ENCODE measurements at places on chromosomes 2 and 18.

- no peak for DNase-seq
Measured at GRCh38 chr2:239520811-239521517, 120.1 kb upstream of the HDAC4 start.

- DNase-seq, result no peak
Measured at GRCh38 chr2:12090590-12090989, 344.2 kb downstream of the LPIN1 start.

DNA sequence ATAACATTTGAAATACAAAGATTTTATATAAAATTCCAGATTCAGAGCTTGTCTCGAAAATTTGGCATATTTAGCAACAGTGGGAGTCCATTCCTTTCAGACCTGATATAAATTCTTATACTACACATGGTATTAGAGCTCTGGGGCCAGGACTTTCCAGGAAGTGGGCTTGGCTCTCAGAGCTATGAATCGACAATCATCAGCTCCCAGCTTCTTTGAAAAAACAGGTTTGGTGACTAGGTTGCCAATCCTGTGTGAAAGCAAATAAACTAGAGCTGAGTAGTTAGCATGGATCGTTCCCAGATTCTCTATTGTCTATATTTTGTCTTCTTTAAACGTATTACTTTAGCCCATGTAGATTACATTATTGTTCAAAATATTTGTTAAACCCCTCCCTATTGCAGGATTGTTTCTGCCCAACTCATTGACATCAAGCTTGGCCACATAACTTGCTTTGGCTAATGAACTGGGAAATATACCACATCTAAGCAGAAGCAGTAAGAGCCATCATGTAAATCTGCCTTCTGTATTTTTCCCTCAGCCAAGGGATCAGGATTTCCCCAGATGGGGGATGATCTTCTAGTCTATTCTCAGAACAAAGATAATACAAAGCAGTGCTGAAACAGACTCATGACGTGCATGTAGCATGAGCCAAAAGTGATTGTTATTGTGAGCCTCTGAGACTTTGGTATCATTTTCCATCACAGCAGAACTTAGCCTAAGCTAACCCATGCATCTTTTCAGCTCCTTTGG is 105.4 kb downstream of the KCNH7 start:
- no peak for DNase-seq

GRCh38 chr2:209901172-209901571 is 101.3 kb upstream of the RPE start:
- no peak for DNase-seq

DNA sequence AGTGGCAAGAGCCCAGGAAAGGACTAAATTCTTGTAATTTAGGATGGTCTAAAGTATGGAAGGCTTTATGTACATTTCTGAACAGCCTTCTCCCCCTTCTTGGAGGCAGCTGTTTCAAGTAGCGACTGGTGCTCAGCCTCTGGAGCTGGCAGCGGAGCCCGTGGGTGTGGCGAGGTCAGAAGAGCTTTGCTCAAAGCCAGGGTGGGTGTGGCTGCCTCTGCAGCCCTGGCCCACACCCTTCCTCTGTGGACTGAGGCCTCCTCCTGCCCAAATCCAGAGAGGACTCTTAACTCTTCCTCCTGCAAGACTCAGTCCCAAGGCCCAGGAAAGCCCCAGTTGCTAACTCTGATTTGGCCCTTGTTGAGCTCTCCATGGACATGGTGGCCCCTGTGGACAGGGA is 202.1 kb upstream of the REV1 start:
- no peak for DNase-seq

GRCh38 chr18:78082816-78083215 is 833.2 kb downstream of the GALR1 start:
- DNase-seq, result no peak

Measured in neural progenitor cell (in vitro differentiated cells).